Activated gamma-delta T cell (primary cell): ENCODE measurements at places on chromosomes 6 and 20.

DNA sequence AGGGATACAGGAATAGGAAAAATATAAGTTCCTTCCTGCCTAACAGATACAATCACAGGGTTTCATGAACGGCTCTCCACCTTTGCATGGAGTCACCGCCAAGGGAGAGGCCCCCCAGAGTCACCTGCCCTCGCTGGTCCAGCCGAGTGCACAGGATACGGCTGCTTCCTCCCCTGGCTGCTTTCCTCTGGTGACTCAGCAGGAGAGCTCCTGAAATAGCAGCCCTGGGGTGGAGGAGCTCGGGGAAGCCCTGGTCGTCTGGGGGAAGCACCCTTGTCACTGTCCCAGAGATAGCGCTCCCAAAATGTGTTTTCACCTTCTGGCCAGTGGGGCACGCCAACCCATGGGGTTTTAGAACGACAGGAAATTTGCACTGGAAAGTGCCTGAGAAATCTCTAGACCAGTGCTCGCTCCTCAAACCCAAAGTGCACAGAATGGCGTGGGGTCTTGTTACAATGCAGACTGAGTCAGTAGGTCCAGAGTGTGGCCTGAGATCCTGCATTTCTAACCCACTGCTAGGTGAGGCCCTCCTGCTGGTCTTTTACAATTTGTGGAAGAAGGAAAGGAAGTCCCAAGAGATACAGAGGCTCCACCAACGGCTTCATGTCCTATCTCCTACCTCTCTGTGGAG lies 35.9 kb upstream of the FAM50B start:
- DNase-seq, result no peak

DNA sequence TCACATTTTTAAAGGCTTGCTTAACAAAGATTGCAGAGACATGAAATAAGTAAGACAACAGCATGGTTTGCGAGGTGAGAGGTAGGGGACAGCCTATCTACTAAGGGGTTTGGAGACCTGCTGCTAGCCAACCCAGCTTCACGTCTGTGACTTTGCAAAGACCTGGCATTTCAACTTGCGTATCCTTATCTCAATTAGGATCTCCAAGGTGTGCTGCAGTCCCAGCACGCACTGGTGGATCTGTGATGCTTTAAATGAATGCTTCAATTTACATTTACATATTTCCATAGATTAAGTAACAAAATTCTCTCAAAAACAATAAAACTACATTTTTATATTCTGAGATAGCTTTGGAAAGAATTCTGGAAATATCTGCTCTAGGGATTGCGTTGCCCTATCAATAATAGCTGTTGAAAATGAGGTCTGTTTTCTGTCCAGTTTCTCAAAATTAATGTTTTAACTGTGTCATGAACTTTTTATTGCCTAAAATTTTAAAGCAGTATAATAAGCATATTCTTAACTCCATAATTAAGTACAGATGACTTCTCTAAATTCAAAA lies 124.4 kb upstream of the EDN1 start:
- no peak for DNase-seq

DNA sequence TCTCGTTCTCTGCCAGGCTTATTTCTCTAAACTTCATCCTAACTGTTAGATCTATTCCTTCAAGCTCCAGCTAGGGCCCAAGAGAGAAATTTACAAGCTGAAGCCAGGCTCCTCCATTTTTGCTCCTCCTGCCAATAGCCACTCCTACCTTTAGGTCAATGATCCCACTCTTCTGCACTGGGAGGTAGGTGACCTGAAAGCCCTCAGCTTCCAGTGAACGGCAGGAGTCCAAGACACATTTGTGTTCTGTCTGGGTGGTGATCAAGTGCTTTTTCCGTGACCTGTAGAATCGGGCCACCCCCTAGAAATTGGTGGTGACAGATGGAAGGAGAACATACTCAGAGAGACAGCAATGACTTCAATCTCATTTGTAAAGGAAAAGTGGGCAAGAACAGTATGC lies 8.9 kb downstream of the NFS1 start:
- DNase-seq, result no peak

DNA sequence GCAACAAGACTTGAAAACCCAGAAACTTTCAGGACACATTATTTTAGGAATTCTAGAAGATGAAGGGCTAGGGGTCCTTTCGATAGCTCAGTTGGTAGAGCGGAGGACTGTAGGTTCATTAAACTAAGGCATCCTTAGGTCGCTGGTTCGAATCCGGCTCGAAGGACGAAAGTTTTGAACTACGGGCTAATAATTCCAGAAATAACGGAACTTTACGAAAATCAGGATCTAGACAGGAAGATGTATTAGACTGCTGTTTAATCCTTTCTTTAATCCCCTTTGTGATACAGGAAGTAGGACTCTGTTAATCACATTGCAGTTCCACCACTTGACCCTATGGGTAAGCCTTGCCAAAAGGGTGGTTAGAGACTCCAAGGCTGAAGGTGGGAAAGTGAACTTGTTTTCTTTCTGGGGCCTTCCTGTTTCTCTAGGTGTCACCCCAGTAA lies 21.2 kb upstream of the ABT1 start:
- no peak for DNase-seq

GRCh38 chr6:16844183-16844582 lies 82.9 kb upstream of the ATXN1 start:
- no peak for DNase-seq

GRCh38 chr6:41824571-41825569 lies 37.4 kb downstream of the TOMM6 start:
- DNase-seq, result no peak

- no peak for DNase-seq
Observed at GRCh38 chr6:126027601-126028000, 41.3 kb downstream of the TRMT11 start.

- DNase-seq, result no peak
Observed at GRCh38 chr6:79246891-79247290, 12.4 kb upstream of the HMGN3 start.

DNA sequence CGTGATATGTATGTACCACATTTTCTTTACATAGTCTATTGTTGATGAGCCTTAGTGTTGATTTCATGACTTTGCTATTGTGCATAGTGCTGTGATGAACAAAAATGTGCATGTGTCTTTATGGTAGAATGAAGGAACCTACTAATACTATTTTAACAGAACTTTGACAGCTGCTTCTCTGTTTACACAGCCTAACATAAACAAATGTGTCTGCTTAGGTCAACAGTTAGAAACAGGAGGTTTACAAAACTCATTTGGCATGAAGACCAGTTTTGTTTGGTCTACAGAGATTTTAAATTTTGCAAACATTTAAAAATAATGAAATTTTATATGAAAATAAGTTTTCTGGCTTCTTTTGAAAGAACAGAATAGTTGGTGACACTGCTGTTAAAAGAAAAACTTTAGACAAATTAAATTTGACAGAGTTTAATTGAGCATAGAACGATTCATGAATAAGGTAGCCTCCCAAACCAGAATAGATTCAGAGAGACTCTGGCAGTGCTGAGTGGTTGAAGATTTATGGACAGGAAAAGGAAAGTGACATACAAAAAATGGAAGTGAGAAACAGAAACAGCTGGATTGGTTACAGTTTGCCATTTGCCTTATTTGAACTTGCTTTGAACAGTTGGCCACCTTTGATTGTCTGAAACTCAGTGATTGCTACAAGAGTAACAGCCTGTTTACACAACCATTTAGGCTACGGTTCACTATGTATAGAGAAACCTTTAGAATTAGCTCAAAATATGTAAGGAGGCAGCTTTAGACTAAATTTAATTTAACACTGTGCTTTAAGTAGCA lies 715.8 kb upstream of the HS3ST5 start:
- no peak for DNase-seq

GRCh38 chr6:1604158-1605003 lies 5.3 kb upstream of the FOXC1 start:
- peak; percentile 32 for DNase-seq

- DNase-seq, result no peak
Observed at GRCh38 chr6:117545161-117545595, 57.1 kb downstream of the GOPC start.

DNA sequence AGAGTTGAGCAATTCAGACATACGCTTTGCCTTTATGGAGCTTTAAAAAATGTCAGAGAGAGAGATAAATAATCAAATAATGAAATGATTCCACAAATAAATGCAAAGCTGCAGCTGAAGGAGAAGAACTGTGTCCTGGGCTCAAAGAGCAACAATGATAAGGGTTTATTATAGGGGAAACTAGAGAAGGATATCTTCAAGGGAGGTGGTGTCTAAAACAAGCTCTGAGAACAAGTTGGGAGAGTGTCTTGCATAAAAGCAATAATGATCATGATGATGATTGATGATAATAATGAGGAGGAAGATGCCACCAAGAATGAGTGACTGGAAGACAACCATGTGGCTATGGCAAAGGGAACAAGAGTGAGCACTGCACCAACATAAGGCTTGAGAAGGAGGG lies 164.3 kb downstream of the KIF16B start:
- no peak for DNase-seq
